ENCODE measurements at places on chromosomes 1 and 21.

GRCh38 chr21:45838634-45839033, 142.9 kb upstream of the COL6A1 start:
- DNase-seq, result no peak

- no peak for DNase-seq
Observed at GRCh38 chr1:168280296-168280927, at the start of gene TBX19. Gene TBX19, plus strand, starts transcription at chr1:168280877. Its CDS starts 214 bp downstream, at chr1:168281091.

GRCh38 chr1:10195570-10195969, 14.8 kb upstream of the KIF1B start:
- no peak for DNase-seq

DNA sequence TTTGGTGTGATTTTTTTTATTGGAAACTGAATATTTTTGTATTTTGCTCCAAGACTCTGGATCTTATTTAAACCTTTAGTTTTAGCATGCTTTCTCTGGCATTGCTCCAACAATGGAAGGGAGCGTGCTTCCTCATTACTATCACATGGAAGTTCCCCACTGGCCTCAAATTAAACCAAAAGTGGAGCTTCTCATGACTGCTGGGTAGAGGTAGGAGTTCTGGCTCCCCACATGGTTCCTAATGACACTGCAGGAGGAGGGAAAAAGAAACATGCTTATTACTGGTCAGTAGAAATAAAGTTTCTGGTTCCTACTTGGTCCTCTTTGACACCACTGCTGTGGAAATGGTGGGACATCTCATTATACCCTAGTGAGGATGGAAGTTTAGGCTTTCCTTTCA, 310.5 kb downstream of the PTGER3 start:
- no peak for DNase-seq

DNA sequence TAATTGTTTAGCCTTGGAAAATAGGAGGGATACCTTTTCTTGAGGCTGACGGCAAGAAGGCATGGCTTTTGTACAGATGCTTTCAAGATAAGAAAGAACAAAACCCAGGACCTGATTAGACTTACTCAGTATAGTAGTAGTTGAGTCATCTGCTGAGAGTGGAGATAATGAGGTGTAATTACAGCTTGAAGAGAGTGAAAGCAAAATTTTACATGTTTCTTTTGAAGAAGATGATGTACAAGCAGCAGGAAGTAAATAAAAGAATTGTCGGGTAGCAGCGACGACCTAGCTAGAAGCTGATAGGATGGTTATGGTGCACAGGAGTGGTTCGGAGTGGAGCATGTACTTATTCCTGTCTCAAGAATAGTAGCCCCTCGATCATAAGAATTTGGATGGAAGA, 6.6 kb downstream of the ANGPTL1 start:
- no peak for DNase-seq

DNA sequence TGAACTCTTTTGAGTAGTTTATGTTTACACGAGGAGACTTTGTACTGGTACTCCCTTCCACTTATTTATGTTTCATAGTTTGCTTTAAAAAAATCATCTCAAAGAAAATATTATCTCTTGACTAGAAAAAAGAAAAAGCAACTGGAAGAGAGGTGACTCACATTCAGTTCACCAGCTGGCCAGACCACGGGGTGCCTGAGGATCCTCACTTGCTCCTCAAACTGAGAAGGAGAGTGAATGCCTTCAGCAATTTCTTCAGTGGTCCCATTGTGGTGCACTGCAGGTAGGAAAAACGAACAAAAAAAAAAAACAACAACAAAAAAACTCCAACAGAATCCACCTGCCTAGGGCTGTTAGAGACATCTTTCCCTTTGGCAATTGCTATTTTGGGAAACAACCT, 102.9 kb downstream of the PTPRC start:
- DNase-seq, result no peak

DNA sequence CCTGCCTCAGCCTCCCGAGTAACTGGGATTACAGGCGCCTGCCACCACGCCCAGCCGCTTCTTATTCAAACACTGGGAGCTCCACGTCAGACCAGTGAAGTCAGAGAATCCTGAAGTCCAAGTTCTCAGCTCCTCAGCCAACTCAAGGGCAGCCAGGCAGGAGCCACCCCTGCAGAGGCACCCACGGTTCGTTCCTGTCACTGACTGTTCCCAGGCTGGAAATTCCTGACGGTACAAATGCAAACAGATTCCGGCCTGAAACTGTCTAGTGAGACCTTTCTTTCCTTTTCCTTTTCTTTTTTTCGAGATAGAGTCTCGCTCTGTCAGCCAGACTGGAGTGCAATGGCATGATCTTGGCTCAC, 11.7 kb downstream of the SLC35E2B start:
- DNase-seq, result no peak

- peak; percentile 30 for DNase-seq
Observed at GRCh38 chr1:182702826-182703524, 18.6 kb upstream of the RGS8 start.

DNA sequence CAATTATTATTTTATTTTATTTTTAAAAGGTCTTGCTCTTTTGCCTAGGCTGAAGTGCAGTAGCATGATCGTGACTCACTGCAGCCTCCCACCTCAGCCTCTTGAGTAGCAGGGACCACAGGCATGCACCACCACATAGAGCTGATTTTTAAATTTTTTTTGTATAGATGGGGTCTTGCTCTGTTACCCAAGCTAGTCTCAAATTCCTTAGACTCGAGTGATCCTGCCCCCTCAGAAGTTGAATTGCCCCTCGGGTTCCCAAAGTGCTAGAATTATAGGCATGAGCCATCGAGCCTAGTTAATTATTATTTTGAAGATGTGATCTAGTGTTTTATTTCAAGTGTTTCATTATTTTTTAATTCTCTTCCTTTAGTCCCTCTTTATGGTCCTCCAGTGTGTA, 12.2 kb downstream of the MSH4 start:
- DNase-seq, result no peak

GRCh38 chr1:203652724-203653461, 26.3 kb downstream of the ATP2B4 start:
- no peak for DNase-seq

- DNase-seq, result no peak
Observed at GRCh38 chr1:62735491-62736171, 47.4 kb upstream of the DOCK7 start.

- DNase-seq, result no peak
Observed at GRCh38 chr1:36372617-36373016, 13.1 kb downstream of the STK40 start.

DNA sequence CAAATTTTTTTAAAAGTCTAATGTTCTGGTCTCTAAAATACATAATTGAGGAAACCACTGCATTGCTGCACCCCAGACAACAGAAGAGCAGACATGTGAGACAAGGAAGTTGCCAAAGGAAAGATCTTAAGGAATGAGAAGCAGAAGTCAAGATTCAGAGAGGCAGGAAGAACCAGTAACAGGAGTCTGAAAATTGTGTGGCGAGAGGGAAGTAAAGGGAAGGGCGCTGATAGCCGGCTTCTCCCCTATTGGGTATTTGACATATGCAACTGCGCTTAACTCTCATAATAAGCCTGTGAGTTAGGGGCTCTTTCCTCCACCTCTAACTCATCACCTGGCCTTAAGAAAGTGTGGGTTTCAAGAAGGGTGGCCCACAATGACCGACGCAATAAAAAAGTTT, 21.9 kb upstream of the KIF14 start:
- DNase-seq, result no peak

GRCh38 chr21:45406801-45407628, 2.0 kb downstream of the COL18A1 start:
- DNase-seq, result no peak

DNA sequence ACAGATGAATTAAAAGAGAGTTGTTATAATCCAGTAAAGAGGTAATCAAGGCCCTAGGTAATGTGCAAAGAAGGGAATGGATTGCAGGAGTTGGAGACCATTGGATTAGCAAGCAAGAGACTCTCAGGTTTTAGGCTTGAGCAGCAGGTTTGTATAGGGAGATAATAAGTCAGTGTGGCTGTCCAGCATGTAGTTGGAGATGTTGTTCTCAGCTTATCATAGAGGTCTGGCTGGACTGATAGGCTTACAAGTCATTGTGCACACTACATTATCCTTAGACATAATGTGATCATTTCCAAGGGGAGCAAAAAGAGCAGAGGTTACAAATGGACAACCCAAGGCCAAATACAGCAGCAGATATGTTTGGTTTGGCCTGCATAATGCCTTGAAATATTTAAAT, 45.9 kb upstream of the SAMD13 start:
- DNase-seq, result no peak

GRCh38 chr1:53220962-53221286, 490 bp upstream of the CZIB start:
- no peak for DNase-seq

- DNase-seq, result no peak
Observed at GRCh38 chr1:44497422-44498170, 92.5 kb downstream of the RNF220 start.

DNA sequence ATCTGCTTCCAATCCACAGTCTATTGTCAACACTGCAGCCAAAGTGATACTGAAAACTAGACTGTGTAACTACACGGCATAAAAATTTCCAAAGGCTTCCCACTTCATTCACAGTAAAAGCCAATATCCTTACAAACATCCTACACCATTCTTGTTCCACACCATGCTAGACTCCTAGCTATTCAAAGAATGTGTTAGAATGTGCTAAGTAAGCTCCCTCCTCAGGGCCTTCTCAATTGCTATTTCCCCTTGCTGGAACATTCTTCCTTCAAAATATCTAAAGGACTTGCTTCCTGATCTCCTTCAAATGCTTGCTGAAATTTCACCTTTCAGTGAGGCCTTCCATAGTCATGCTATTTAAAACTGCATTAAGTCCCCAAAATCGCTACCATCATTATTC, 228.1 kb downstream of the AKT3 start:
- DNase-seq, result no peak

DNA sequence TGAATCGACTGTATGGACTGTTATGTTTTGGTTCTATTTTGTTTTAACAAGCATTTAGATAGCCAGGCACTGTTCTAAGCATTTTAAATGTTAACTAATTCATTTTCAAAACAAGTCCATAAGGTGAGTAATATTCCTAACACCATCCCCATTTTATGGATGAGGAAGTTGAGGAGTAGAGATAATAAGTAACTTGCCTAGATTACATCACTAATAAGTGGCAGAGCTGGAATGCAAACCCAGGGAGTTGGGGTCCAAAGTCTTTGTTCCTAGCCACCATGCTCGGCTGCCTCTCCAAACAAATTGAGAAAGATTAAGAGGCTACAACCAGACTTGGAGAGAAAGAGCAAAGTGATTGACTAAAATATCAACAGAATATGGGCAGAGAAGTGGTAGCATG, 12.6 kb upstream of the LEPR start:
- DNase-seq, result no peak

DNA sequence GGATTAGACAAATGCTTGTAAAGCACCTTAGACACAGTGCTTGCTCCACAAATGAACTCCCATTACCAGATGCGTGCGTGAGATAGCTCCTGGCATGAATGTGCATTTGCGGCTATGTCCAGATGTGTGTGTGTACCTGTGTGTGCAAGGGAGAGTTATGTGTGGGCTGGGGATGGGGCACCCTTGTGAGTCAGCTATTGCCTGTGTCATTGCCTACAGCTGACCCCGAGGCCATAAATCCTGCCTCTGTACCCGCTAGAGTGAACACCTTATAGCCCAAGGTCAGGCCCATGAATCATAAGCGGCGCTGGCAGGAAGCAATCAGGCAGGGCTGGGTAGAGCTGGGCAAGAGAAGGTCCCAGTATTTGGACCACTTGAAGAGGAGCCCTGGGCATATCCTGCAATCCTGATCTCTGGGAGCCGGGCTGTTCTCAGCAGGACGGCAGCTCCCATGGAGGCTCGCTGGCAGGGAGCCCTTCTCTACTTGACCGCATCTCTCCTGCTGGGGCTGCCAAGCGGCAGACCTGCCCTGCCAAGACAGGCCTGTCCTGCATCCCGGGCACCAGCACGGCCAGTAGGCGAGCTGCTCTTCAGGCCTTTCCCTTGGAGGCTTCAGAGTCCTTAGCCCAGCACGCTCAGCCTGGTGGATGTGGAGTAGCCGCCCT, 86.4 kb downstream of the TMEM53 start:
- no peak for DNase-seq

- DNase-seq, result no peak
Observed at GRCh38 chr21:36917471-36918158, 48.9 kb downstream of the HLCS start.

DNA sequence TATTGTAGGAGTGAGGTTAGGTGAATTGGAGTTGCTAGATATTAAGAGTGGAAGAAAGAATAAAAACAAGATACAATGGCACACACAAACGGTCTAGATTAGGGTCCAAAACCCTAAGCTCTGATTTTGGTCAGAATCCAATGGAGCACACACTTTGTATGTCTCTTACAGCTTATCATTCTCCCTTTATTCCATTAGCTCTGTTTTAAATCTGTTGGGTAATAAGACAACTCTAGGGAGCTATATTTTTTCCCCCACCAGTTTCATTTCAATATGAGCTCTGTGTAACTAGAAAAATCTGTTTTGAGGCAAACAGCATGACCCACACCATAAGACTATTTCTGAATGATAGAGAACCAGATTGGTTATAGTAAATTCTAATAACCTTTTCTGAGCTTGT, 465.6 kb downstream of the ADGRL2 start:
- DNase-seq, result no peak

DNA sequence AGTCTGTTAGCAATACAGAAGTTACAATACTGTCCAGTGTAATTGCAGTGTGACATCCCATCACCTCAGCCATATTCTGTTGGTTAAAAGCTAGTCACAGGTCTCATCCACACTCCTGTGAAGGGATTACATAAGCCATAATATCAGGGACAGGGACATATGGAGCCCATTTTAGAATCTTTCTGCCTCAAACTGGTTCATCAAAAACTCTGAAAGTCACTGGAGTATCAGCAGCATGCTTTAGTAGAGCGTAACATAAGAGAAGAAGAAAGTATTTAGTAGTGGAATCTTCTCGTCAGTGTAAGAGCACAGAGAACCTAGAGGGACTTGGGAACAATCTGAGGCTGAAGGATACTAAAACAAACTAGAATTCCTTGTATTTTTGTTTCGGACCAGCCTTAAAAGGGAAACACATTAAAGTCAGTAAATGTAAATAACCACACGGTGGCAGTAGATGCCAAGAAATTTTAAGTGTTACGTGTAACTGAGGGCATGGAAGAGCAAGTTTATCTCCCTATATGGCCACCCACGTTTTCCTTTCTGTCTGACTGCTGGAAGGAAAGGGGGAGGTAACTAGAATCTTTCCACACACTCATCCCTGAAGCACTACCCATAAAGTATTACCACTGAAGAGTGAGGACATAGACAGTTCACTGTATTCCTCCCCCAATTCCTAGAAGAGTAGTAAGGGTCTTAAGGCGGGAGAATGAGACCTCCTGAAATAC, 41.6 kb upstream of the AGL start:
- DNase-seq, result peak; percentile 35

DNA sequence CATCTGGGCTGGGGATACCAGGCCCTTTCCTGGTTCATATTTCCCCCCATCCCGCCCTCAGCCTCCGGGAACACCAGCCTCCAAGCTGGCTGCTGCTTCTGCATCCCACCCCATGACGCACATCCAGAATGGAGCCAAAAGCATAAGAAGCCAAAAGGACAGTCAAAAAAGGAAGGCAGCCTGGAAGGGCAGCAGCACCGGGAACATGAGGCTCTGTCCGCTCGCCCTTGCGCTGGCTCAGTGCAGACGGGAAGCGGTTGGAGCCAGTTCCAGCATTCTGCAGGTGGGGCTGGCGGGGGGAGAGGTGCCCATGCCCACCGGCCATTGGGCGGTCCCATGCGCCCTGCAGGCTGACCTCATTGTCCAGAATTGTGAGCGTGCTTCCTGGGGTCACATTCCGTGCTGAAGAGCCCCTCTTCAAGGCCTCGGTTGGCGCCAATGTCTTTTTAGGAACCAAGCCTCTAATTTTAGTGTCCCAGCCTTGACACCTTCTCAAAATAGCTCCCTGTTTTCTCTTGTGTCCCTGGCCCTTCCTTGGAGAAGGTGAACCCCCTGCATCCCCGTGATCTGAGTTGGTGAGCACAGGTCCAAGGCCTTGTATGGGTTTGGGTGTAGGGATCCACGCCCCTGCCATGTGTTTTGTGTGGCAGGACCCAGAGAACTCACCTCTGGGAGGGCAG, 28.4 kb upstream of the NPPB start:
- no peak for DNase-seq
